AG04450 (cell line): ENCODE measurements at places on chromosomes 7 and 10.

DNA sequence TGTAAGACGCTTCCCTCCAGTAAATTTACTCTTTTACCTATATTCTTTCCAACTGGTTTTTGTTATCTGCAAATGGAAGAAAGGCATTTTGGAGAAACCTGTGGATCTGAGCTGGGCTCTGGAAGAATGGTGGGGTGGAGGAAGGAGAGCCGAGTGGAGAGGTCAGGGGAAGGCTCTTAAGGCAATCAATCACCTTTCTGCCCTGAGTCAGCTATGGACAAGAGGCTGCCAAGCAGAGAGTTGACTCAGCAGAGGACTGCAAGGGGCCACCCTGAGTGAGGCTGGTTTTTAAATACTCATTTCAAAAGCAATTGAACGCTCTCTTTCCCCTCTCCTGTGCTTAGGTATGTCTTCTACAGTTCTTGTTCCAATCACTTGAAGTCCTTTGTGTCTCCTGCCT is 81.8 kb downstream of the SPAG6 start:
- no peak for DNase-seq

DNA sequence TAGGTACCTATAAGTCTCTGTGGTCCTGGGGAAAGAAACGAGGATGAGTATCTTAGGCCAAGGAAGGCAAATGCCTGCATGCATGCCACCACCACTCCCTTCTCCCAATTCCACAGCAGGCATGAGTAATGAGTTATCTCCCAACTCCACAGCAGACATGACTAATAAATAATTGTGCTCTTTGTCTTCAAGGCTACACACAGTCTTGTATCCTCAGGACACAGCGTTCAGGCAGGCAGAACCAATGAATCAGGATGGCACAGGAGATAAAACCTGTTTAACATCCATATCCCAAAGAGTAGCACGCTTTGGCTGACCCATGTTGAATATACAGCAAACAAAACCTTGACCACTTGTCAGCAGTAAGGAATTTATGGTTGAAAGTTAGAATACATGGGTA is 229.7 kb upstream of the NFE2L3 start:
- DNase-seq, result no peak

- no peak for DNase-seq
Measured at GRCh38 chr10:132724446-132724845, 61.5 kb downstream of the NKX6-2 start.

GRCh38 chr10:133466683-133467275 is 13.0 kb downstream of the SCART1 start:
- DNase-seq, result no peak

DNA sequence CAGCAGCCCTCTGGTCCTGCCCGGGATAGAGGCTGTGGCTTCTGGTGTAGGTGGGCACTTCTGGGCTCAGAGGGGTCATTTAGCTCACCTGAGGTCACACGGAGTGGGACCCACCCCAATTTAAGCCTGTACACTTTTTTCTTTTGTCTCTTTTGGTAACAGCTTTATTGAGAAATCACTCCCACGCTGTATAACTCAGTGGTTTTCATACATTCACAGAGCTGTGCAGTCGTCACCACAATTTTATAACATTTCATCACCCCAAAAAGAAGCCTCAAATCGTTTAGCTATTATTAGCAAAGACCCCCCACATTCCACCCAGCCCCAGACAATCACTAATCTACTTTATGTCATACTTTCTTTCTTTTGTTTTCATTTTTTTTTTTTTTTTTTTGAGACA is 62.3 kb downstream of the LHPP start:
- no peak for DNase-seq

DNA sequence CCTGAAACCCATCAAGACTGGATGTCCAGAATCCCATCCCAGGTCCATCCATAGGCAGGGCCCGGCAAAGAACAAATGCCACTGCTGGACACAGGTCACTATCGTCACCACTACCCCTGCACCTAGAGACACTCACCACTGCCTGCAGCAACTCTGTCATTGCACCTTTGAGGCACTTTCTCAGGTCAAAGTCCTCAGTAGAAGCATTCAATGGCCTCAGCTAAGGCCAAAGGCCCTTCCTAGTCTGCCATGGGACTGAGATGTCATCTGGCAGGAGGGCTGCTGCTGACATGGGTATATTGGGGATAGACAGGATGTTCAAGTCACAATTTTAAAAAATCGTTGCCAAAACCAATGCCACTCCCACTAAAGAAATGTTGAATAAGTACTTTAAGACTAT is 58.7 kb downstream of the GPAM start:
- DNase-seq, result no peak

DNA sequence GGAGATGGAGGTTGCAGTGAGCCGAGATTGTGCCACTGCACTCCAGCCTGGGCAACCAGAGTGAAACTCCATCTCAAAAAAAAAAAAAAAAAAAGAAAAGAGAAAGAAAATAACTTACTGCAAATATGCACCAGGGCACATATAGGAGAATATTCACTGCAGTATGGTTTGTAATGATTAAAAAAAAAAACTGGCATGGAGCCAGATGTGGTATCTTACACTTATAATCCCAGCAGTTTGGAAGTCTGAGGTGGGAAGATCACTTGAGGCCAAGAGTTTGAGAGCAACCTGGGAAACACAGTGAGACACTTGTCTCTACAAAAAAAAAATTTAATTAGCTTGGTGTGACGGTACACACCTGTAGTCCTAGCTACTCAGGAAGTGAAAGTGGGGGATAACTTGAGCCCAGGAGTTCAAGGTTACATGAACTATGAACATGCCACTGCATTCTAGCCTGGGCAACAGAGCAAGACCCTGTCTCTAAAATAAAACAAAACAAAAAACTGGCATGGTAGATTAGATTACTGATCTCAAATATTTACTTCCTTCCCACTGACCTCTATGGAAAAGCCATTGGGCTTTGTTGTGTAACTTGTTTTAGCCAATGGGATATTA is 85.6 kb downstream of the MICU1 start:
- DNase-seq, result no peak
